ENCODE measurements at places on chromosomes 1 and 21.

DNA sequence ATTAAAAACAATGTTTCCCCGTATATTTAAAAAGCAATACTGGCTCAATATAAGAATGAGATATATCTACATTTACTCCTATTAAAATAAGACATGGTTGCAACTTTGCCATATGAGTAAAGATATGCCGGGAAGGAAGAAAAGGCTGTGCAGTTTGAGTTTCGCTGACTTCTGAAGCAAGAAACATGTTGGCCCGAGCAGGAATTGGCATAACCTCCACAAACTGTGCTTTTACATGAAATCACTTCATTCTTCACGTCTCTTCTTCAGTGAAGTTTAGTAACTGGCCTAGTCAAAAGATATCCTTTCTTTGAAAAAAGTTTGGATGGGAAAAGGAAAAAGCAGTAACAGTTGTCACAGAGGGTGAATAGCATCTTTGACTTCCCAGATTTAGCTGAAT lies 342.0 kb downstream of the PBX1 start:
- no peak for DNase-seq

DNA sequence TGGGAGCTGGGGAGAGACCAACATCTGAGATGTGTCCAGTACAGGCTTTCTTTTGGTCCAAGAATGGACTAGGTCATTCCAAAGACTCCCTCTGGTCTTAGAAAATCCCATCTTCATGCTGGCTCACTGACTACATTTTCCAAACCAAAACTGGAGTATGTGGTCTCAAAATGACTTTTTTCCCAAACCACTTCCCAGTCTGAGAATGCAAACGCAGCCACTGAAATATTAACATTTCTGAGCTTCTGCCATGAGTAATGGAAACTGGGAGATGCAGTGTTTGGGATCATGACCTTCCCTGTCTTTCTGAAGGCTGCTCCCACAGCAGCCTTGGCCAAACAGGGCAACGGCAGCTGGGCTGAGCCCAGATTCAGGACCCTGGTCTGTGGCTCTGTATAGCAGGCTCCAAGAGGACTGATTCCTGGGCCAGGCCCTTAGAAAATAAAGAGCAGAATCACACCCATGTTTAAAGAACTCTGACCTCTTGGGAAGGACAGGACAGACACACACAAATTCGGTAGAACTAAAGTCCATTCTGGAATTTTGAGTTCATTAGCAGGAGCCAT lies 62.1 kb upstream of the CNTN2 start:
- no peak for DNase-seq

DNA sequence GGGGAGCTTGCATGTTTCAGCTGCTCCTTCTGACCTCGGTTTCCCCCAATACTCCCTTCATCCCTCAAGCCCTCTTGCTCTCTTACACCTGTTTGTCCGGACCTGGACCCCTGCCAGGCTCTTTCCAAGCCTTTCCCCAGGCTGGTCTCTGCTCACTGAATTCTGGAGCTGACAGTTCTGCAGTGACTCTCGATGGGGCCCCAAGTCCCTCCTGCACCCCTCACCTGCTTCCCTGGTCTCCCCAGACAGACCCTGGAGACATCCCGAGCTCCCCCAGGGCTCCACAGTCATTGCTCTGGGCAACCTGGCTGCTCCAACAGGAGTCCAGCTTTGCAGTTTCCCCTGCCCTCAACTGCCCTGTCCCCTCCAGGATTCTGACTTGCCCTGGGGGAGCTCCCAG lies 198.6 kb downstream of the GRIK3 start:
- no peak for DNase-seq

- DNase-seq: no peak
These were observed 200.1 kb upstream of the C1orf105 start for GRCh38 chr1:172220376-172220775.

GRCh38 chr1:85612704-85613361 lies 32.3 kb downstream of the CCN1 start:
- DNase-seq: no peak

- no peak for DNase-seq
These were observed 655.4 kb downstream of the RWDD3 start for GRCh38 chr1:95889400-95889799.

DNA sequence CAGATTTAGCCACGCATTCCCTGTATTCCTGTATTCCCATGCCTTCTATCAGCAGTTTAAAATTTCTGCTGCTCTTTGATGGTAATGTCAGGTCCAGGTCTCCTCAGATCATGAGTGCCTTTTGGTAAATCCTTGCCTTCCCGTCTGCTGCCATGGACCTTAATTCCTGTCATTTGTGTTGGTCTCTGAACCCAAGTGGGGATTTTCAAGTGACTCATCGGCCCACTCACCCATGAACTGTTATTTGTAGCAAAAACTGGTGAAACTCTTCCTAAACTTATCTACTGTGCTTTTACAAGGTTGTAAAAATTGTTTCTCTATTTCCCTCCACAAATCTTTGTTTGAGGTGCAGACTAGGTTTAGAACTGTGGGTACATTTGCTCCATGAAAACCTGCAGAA lies 47.4 kb downstream of the ACTN2 start:
- no peak for DNase-seq

GRCh38 chr1:30668024-30668423 lies 55.4 kb downstream of the MATN1 start:
- DNase-seq: no peak

- DNase-seq: no peak
These were observed 3.3 kb upstream of the COL8A2 start for GRCh38 chr1:36128126-36128904.

- DNase-seq: peak; percentile 82
These were observed 74.0 kb upstream of the GPR88 start for GRCh38 chr1:100463791-100464424.

GRCh38 chr1:39562886-39563285 lies 13.7 kb downstream of the PABPC4 start:
- DNase-seq: no peak

GRCh38 chr1:116769104-116769452 lies 14.8 kb downstream of the CD2 start:
- no peak for DNase-seq

DNA sequence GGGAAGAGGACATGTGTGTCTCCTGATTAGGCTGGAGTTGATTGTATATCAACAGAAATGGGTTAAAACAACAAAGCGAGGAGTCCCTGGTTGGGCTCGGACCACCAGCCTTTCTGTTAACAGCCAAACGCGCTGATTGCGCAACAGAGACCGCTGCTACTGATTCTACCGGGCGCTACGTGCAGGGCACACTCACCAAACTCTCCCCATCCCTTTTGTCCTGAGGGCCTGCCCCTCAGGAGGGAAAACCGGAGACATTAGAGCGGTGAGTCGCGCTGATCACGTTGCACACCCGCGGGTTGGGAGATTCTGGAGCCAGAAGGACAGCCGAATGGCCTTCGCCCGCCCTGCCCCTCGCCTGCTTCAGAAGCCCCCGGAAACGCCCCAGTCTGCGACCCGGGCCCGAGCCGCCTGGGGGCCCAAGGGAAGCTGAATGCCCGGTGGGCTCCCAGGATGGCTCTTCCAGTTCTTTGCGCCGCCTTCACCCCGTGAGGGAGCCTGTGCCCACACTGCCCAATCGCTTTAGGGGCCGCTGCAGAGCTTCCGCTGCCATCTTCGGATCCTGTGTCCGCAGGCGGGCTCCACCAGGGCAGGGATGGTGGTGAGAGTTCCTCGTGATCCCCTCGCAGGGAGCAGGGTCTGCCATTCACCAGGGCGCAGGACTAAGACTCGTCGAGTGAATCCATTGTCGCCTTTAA lies 165.4 kb upstream of the NBPF11 start:
- no peak for DNase-seq

DNA sequence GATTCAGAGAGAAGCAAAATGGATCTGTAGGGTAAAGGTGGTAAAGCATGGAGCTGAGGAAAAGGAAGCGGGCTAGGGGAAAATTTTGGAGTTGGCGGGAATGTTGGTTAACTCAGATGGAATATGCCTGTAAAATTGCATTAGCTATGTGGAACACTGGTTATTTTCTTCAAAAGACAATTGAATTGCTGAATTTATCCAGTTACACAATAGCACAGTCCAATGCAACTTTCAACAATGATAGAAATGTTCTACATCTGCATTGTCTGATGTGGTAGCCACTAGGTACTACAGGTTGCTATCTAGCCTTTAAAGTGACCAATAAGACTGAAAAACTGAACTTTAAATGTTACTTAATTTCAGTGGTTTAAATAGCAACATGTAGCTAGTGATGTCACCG lies 315.2 kb downstream of the ASTN1 start:
- DNase-seq: no peak

GRCh38 chr1:235513495-235514366 lies 9.5 kb upstream of the B3GALNT2 start:
- peak; percentile 84 for DNase-seq

DNA sequence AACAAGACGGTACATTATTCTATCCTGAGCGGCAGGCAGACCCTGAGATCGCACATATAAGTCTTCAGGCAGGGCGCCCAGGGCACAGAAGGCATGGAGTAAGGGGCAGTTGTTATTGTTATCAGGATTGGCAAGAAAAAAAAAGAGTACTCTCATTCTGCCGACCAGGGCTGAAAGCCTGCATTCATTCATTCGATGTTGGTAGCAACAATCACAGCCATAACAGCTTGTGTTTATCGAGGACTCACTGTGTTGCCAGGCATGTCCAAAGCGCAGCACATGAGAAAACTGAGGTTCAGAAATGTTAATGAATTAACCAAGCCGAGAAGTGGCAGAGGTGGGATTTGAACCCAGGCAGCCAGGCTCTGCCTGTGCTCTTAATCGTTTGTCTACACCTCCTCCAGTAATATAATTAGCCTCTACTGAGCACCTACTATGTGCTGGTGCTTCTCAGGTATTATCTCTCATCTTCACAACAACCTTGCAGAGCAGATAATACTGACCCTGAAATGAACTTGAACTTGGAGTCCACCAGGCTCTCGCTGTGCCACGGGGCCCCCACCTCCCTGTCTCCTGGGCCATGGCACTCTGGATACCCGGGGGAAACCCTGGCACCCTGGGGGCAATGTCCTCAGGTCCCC lies 56.2 kb downstream of the TAS1R2 start:
- DNase-seq: no peak

- no peak for DNase-seq
These were observed 38.2 kb upstream of the SLC19A2 start for GRCh38 chr1:169523904-169524303.

GRCh38 chr1:93692451-93692861 lies 10.8 kb upstream of the BCAR3 start:
- peak; percentile 21 for DNase-seq

DNA sequence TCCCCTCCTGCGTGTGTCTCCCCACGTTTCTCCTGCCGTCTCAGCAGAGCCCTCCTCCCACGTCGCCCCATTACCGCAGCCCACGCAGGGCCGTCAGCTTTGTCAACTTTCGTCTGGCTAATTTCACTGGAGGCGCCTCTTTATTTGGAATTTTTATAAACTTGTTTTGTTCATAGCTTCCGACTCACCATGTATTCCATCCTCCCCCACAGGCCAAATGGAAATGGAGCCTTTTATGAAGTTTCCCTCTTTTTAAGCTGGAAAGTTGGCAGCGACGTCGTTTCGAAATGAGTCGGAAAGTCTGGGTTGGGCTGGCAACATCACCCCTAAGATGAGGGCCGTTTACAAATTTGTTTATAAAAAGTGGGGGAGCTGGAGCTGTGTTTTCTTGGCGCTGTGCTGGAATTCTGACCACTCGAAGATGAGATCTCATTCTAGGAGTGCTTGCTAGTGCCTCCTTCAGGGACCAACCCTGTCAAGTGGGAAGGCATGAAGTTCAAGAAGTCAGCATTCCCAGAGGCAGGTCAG lies 23.7 kb upstream of the SLC45A1 start:
- no peak for DNase-seq

DNA sequence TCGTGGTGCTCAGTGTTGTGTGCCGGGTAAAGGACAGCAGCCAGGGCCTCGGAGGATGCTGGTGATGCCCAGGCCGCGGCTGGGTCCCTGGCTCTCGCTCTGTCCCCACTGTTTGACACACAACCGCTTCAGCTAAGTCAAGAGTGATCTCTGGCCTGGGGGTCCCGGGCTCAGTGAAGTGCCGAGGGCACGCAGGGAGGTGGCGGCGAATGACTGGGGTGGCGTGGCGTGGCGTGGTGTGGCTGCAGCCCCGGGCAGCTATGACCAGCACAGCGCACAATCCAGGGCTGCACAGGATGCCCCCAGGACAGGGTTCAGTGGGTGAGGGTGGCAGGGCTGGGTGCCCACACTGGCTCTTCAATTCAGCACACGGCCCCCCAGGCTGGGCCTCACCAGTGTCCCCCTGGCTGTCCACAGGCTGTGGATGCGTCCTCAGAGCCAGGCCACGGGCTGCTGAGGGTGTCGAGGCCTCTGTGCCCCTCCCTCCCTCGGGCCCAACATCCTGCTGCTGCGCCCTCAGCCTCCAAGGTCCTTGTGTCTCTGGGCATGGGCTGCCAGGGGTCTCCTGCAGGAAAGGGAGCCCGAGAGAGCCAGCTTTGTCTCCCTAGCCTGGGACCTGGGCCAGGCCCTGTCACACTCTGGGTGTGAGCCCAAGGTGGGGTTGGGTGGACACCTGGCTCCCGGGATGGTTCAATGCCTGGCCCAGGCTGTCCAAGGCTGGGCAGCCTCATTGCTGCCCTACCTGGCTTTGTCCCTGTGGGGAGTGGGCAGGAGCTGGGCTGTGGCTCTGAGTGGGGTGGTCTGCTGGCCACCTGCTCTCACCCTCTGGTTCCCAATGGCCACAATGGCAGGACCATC lies 12.0 kb upstream of the SKI start:
- DNase-seq: no peak

GRCh38 chr1:232403017-232403714 lies 226.8 kb downstream of the SIPA1L2 start:
- DNase-seq: no peak

DNA sequence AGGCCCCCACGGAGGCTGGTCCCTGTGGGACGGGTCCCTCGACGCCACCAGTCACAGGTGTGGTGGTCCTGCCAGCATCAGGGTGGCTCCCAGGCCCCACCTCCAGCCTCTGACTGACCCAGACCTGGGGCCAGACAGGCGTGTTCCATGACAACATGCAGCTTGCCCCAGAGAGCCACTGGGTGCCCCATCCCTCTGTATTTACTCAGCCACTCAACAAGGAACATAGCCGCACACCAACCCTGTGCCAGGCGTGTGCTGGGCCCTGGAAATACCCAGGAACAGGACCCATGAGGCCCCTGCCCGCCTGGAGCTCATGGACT lies 65.4 kb downstream of the MATN1 start:
- no peak for DNase-seq

DNA sequence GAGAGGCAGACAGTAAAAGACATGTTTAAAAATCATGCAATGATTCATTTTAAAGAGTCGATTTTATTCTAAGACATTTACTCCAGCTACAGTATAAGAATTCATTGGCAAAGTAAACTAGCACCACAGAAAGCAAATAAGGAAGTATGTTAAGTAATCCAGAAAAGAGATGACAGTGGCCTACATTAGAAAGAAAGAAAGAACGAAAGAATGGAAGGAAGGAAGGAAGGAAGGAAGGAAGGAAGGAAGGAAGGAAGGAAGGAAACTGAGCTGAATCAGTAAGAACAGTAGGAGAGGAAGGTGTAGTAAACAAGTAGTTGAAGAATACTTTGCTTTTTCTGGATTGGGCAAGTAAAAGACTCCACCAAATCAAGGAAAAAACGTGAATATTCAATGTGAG lies 62.2 kb downstream of the ZZZ3 start:
- no peak for DNase-seq

GRCh38 chr1:227779685-227780084 lies 35.8 kb upstream of the PRSS38 start:
- DNase-seq: no peak

GRCh38 chr21:36587388-36587787 lies 107.5 kb upstream of the CLDN14 start:
- no peak for DNase-seq

All from suppressor macrophage treated with lipopolysaccharide for 1 hour (primary cell).